Activated T-helper 1 cell treated with anti-CD3 and anti-CD28 coated beads, Interleukin-12 subunit alpha, Interleukin-12 subunit beta, Interleukin-2, Interleukin-4 antibody, amounts not matched to agents 30 ng/mL and 10 ng/mL and 1 ng/mL, durations not matched to agents 14 hours and 24 hours and 36 hours (primary cell): ENCODE measurements at places on chromosomes 16 and 17. TPM values are rescaled to one million over a fixed set of nuclear protein-coding genes. Genes with fewer than 3 reads are reported as not detected.
A peak's percentile ranks its signal among the peaks of the same experiment; 100 is the strongest.

- no peaks in the 10 kb centered on the region for H3K27me3 ChIP-seq
- H3K27ac ChIP-seq: no peak overlapping the region
- H3K4me3 ChIP-seq: no peak overlapping the region
- no peaks in the 10 kb centered on the region for H3K4me1 ChIP-seq
- no peak for DNase-seq
- H3K36me3 ChIP-seq: peaks cover 25% of the 10 kb centered on the region
Measured at GRCh38 chr16:15041271-15042004, 14.4 kb downstream of the NTAN1 start.

DNA sequence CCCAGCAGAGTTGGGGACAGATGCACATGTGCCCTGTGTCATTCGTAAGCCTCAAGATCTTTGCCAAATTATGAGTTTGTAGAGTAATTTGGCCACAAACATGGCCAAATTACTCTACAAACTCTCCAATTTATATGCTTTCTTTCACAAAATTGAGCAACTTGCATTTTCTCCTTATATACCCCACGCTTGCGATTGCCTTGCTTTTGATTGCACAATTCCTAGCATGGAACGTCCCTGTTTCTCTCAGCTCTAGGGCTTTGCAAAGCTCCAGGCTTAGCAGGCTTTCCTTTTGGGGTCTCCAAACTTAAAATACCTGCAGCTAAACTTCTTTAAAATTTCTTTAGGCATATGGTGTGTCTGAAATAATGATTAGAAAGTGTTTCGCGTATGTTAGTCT lies 28.5 kb upstream of the MAF start:
- peak overlapping the region; percentile 68 for H3K4me3 ChIP-seq
- peaks cover 4% of the 10 kb centered on the region for H3K27me3 ChIP-seq
- no peak for DNase-seq
- peak overlapping the region; percentile 93 for H3K27ac ChIP-seq
- peaks cover 73% of the 10 kb centered on the region for H3K4me1 ChIP-seq

- no peaks in the 10 kb centered on the region for H3K36me3 ChIP-seq
- no peak overlapping the region for H3K27ac ChIP-seq
- no peak for DNase-seq
- no peaks in the 10 kb centered on the region for H3K27me3 ChIP-seq
- H3K4me3 ChIP-seq: no peak overlapping the region
Measured at GRCh38 chr17:61235827-61236197, 163.8 kb upstream of the TBX2 start.

Gene TAC4
- total RNA-seq: not detected in 2 replicates

GRCh38 chr16:85628645-85629044 lies 15.5 kb downstream of the GSE1 start:
- no peaks in the 10 kb centered on the region for H3K4me1 ChIP-seq
- H3K27me3 ChIP-seq: no peaks in the 10 kb centered on the region
- no peak overlapping the region for H3K27ac ChIP-seq
- H3K4me3 ChIP-seq: no peak overlapping the region

GRCh38 chr17:70976447-70976846 lies 807.1 kb downstream of the KCNJ2 start:
- no peak overlapping the region for H3K4me3 ChIP-seq
- H3K4me1 ChIP-seq: no peaks in the 10 kb centered on the region

Gene UTP4
- total RNA-seq: 117 and 127 TPM in 2 replicates

DNA sequence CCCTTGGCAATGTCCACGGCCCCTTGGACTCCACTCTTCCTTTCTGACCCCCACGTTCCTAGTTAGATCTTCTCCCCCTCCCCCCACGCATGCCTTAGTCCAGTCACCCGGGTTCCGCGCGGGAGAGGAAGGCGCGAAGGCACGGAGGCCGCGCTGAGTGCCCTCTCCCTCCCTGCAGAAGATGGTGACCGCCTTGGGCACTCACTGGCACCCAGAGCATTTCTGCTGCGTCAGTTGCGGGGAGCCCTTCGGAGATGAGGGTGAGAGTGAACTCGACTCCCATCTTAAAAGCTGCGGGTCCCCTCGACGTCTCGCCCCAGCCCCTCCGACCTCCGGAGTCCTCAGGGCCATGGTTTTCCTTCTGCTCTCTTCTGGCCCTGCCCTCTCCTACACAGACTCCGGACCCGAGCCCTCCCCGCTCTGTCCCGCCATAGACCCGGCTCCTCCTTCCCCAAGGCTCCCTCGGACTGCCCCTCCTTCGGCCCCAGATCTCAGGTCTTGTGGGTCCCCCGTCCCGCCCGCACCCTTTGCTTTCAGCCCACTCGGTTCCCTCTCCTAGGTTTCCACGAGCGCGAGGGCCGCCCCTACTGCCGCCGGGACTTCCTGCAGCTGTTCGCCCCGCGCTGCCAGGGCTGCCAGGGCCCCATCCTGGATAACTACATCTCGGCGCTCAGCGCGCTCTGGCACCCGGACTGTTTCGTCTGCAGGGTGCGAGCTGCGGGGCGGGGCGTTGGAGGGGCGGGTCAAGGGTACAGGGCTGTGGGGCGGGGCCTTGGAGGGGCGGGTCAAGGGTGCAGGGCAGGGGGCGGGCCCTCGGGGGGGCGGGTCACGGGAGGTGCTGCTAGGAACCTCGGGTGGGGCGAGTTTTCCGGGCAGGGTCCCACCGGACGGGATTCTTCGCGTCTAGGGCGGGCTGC lies 4.6 kb downstream of the TGFB1I1 start:
- DNase-seq: peak; percentile 70
- H3K36me3 ChIP-seq: peaks cover 2% of the 10 kb centered on the region

- DNase-seq: no peak
- H3K27me3 ChIP-seq: peaks cover 2% of the 10 kb centered on the region
- H3K4me1 ChIP-seq: no peaks in the 10 kb centered on the region
- no peaks in the 10 kb centered on the region for H3K36me3 ChIP-seq
- no peak overlapping the region for H3K27ac ChIP-seq
- no peak overlapping the region for H3K4me3 ChIP-seq
Measured at GRCh38 chr16:58035356-58036170, 10.0 kb downstream of the MMP15 start.

DNA sequence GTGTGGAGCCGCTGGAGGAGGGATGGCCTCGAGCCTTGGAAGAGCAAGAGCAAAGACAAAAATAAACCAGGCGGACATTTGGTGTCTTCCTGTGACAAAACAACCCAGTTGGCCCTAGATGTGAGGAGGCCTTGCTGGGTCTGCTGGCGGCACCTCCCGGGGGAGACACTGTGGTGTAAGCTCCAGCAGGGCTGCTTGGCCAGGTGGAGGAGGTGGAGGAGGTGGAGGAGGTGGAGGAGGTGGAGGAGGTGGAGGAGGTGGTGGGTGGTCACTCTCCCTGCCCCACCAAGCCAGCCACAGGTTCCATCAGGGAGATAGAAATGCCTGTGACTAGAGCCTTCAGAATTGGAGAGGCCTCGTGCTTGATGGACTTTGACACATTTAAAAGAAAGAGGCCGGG lies 32.1 kb downstream of the DBNDD1 start:
- no peaks in the 10 kb centered on the region for H3K4me1 ChIP-seq
- no peaks in the 10 kb centered on the region for H3K27me3 ChIP-seq
- peaks cover 48% of the 10 kb centered on the region for H3K36me3 ChIP-seq

- DNase-seq: no peak
- peak overlapping the region; percentile 29 for H3K27ac ChIP-seq
- H3K36me3 ChIP-seq: no peaks in the 10 kb centered on the region
- peaks cover 14% of the 10 kb centered on the region for H3K27me3 ChIP-seq
- H3K4me1 ChIP-seq: peaks cover under 1% of the 10 kb centered on the region
- peak overlapping the region; percentile 81 for H3K4me3 ChIP-seq
Measured at GRCh38 chr16:47037396-47037745, 63.9 kb upstream of the DNAJA2 start.

DNA sequence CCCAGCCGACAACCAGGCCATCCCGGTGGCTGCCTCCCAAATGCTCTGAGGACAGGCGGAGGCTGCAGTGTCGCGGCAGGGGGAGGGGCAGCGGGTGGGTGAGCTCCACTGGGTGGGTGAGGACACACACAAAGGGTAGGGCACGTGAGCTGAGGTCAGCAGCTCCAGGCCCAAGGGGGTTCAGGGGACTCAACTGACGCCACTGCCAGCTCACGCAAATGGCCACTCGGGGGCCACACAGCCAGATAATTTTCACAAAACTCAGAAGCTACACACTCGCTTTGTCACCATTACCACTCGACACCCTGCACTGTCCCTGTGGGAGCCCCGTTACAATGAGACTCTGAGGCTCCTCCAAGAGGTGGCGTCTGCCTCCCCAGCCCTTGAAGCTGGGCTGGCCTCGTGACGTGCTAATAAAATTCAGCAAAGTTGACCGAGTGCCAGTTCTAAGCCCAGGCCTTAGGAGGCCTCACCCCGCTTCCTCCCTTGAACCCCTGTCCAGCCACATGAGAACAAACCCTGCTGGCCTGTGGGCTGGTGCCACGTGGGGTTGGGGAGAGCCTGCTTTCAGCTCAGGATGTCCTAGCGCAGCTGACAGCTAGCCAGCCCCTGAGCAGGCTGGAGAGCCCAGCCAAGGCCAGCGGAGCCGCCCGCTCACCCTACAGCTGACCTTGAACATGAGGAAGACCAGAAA lies 56.9 kb downstream of the RMI2 start:
- no peaks in the 10 kb centered on the region for H3K4me1 ChIP-seq
- H3K27ac ChIP-seq: no peak overlapping the region
- no peak for DNase-seq
- H3K27me3 ChIP-seq: peaks cover 6% of the 10 kb centered on the region

- H3K27ac ChIP-seq: no peak overlapping the region
- H3K27me3 ChIP-seq: no peaks in the 10 kb centered on the region
- no peak overlapping the region for H3K4me3 ChIP-seq
- H3K36me3 ChIP-seq: peaks cover 9% of the 10 kb centered on the region
Measured at GRCh38 chr16:31134625-31135534, 647 bp downstream of the PRSS8 start.

Gene EPN3
- not detected in 2 replicates for total RNA-seq

DNA sequence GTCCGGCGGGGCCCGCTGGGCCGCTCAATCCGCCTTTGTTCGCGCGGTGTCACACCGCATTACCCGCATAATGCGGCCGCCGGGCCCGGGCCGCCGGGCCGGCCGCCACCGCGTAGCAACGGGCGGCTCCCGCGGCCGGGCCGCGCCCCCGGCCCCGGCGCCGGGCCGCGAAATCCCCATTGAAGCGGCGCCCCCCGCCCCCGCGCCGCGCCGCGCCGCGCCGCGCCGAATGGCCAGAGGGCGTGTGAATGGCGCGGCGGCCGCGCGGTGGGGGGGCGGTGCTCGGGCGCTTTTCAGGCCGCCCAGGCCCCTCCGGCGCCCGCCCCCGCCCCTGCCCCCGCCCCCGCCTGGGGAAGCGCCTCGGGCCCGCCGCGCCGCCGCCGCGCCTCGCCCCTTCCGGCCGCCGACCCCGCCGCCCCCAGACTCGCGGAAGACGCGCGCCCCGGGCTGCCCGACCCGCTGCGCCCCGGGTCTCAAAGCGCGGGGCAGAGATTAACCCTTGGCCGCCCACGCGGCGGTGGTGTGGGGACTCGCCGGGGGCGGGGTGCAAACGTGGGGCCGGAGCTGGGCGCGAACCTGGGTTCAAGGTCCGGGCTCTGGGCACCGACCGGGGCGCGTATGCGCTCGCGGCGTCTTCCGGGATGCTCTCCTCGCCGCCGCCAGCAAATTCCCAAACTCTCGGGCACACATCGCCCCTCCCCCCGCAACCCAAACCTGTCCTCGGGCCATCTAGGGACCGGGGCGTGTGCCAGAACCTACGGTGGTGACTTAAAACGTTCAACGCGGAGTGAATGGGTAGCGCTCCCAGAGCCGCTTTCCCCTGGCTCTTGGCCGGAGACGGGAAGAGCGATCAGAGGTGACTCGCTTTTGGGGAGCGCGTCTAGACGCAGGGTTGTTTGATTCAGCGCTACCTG lies 46.7 kb downstream of the WNT3 start:
- DNase-seq: no peak
- peaks cover 5% of the 10 kb centered on the region for H3K4me1 ChIP-seq
- H3K27ac ChIP-seq: no peak overlapping the region

DNA sequence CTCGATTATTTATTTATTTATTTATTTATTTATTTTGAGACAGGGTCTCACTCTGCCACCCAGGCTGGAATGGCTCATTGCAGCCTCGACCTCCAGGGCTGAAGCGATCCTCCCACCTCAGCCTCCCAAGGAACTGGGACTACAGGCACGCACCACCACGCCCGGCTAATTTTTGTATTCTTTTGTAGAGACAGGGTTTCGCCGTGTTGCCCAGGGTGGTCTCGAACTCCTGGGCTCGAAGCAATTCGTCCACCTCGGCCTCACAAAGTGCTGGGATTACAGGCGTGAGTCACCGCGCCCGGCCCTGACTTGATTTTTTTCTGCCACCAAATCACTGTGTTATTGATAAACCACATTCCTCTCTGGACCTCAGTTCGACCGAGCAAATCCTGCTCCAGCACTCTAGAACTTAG lies 758 bp upstream of the RPL23A start:
- peak overlapping the region; percentile 100 for H3K4me3 ChIP-seq
- peaks cover 44% of the 10 kb centered on the region for H3K4me1 ChIP-seq
